ENCODE measurements at places on chromosomes 4 and X.

DNA sequence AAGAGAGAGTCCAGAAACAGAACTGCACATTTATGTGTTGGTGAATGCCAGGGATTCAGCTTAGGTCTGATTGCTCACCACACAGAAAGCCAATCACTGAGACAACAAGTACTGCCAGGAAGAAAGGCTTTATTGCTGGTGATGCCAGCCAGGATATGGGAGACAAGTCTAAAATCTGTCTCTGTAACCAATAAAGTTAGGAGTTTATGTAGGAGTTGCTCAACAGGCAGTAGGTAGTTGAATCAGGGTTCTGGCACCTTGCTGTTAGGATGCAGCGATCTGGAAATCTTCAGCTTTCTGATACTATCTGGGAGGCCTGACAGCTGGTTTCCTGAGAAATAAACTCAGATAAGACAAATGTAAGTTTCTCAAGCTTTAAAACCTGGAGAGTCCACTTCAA lies 120.2 kb upstream of the ENPP6 start:
- no peak for DNase-seq

GRCh38 chr4:92184566-92184965 lies 119.2 kb upstream of the GRID2 start:
- DNase-seq = no peak

DNA sequence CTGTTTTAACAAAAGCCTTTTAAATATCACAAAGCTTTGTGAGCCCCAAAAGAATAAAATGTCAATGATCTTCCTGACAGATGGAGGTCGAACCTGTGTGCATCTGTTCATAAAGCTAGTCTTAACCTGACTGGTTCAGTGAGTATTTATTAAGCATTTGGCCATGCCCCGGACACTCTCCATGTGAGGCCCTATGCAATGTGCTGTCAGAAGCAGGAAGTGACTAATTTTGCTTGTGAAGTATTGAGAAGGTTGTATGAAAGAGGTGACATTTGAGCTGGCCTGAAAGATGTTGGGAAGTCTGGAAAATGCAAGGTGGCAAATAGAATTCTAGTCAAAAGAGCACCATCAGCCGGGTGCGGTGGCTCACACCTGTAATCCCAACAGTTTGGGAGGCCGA lies 171.4 kb downstream of the MSL3 start:
- DNase-seq = no peak

- DNase-seq = no peak
Observed at GRCh38 chrX:123818243-123818642, 41.6 kb upstream of the XIAP start.
